ENCODE measurements at places on chromosomes 12 and 14.

DNA sequence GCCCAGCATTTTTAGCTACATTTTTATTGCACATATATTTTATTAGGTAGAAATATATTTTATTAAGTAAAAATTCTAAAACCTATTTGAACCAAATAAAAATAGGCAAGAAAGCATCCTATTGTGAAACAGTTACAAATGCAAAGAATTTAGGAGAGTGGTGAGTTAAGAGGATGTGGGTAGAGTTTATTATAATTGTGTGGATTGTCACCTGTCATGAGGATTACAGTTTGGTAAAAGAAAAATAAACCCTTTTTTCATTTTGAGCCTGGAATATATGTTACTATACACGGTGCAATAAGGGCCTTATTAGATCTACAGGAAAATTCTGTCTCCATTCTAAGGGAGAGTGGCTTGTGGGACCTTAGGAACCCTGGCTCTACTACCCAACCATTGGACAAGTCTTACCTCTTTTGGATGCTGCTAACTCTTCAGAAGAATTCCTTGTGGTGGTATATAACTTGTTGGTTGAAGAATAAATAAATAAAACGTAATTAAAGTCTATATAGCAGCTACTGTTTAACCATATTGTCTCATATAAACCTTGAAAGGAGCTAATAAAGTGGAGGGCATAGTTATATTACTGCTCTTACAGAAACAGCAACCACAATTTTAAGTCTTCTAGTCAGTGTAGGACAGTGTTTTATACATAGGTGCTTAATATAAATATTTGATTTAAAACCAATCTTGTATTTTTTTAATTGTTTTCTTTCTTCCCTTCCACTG is 67.8 kb downstream of the FGD4 start:
- no peak for DNase-seq

GRCh38 chr14:61505815-61506809 is 184.7 kb downstream of the PRKCH start:
- no peak for DNase-seq

GRCh38 chr12:31369712-31370521 is 44.0 kb upstream of the SINHCAF start:
- DNase-seq = peak; percentile 7

DNA sequence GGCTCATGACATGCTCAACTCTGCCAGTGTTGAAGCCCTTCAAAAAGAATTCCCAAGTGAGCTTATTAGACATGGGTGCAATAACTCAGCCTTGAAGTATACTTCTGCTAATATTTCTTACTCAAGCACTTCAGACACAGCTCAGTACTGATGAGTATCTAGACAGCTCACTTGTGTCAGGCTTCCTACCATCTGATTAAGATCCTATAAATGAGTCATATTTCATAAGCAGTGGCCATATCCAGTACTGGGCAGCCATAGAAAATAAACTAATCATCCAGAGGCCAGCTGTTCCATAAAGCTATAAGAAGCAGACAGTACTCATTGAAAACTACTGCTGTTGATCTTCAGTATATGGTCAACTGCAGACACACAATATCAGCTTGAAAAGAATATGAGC is 12.9 kb downstream of the FSCB start:
- DNase-seq = no peak

DNA sequence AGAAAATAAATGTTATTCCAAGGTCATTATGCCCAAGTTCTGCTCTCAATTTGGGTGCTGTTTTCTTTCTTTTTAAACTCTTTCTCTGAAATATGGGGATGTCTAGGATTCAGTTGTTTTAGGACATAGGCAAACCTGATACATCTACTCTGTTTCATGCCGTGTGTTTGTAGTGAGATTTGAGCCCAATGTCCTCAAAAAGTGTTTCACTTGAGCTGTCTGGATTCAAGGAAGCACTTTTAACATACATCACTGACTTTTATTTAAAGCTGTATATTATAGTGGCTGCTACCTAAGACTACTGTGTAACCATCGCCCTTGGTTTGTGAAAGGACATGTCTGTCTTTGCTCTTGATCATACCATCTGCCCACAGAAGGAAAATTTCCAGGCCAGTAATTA is 709.3 kb upstream of the STXBP6 start:
- no peak for DNase-seq

- no peak for DNase-seq
Measured at GRCh38 chr14:100224229-100224866, 14.6 kb upstream of the YY1 start.

DNA sequence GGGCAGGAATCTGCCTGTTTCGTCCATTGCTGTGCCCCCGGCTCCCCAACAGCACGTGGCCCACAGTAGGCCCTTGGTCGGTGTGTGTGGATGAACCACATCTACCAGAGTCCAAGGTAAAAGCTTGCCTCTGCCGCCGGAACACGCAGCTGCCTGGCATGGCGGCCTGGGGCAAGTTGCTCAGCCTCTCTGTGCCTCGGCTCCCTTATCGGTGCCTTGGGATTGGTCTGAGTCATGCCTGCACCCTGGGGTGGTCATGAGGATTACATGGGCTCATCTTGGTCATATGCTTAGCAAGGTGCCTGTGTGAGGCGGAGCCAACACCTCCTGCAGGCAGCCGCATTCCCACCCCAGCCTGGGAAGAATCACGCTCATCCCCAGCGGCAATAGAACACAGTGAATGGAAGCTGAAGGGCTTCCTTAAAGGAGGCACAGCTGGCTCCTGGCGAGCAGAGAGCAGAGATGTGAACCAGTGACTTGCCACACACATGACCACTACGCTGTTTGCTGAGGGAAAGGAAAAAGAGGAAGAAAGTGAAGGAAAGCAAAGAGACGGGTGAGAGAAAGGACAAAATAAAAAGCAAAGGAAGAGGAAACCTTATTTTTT is 5.5 kb upstream of the SCARB1 start:
- DNase-seq = no peak

All from NCI-H2081 (cell line).